ENCODE measurements at places on chromosomes 12 and 14. TPM values are rescaled to one million over a fixed set of nuclear protein-coding genes. Genes with fewer than 3 reads are reported as not detected.
A peak's percentile ranks its signal among the peaks of the same experiment; 100 is the strongest.

DNA sequence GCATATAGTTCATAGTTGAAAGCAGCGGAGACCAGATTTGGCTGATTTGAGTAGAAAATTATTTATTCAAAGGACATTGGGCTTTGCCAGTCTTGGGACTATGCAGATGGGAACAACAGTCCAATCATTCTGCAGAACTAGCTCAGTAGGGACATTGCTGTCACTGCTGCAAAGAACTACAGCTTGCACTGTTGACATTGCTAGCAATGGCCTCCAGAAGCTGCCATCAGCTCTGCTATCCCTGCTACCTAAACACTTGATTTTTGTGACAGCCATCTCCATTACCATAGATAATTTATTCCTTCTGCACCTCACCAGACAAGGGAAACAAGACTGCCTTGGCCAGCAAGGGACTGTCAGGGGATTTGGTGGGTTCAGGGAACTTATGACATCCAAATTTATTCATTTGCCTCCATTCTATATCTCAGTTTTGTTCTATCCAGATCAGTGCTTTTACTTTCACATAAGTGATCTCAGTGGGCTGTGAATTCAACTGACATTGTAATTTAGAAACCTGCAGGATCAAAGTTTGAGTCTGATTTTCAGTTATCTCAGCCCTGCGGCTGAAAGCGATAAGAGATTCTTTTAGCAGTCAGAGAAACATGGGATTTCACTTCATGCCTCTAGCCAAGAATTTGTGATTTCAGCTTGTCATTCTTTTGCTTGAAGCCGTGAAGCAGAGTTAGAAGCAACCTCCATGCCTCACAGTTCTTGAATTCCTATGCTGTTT is 136.7 kb upstream of the FBXO33 start:
- DNase-seq: no peak

GRCh38 chr12:86233126-86233525 is 23.1 kb downstream of the MGAT4C start:
- peak; percentile 12 for DNase-seq

NID2 gene
- not detected for total RNA-seq

KERA gene
- total RNA-seq: not detected

- no peak for DNase-seq
These were observed 250.9 kb upstream of the OR4E1 start for GRCh38 chr14:21924479-21924878.

PRPH gene
- 6.9 TPM for total RNA-seq

TPH2 gene
- not detected for total RNA-seq

GRCh38 chr14:104101086-104101621 is 15.7 kb downstream of the ASPG start:
- no peak for DNase-seq

DNA sequence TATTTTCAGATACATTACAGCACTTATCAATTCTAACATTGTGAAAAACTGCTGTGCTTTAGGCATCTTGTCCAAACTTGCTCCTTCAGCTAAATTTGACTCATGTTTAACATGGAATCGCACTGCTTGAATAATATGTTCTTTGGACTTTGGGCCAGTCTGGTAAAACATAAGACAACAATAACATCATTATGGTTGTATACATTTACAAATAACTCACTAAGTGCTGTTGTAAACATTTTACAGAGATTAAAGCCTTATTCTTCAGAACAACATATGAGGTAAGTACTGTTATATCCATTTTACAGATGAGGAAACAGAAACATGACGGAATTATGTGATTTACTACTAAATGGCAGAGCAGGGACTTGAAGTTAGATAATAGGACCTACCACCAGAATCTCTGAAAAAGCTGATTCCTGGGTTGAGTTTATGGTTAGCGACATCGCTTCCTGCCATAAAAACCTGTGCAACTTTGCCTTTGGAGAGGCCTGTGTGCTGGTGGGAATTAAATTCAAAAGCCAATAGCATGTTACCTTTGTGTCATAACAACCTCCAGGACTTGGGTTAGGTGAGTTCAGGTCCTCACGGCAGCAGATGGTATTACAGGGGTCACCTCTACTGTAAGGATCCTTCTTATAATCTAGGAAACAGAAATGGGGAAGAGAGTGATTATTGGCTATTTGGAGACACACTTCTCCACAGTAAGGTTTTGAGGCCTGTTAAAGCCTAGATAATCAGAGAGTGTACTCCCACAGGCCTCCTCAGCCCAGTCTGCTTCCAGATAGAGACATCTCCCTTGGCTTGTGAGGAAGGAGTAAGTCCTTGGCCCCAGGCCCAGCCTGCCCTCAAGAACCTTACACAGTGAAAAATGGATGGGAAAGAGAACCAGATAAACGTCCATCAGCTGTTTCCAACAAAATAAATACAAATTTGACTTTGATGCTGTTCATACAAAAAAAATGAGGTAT is 61.8 kb downstream of the PLBD1 start:
- no peak for DNase-seq

GRCh38 chr14:72539661-72540315 is 354.1 kb downstream of the DPF3 start:
- no peak for DNase-seq

DNA sequence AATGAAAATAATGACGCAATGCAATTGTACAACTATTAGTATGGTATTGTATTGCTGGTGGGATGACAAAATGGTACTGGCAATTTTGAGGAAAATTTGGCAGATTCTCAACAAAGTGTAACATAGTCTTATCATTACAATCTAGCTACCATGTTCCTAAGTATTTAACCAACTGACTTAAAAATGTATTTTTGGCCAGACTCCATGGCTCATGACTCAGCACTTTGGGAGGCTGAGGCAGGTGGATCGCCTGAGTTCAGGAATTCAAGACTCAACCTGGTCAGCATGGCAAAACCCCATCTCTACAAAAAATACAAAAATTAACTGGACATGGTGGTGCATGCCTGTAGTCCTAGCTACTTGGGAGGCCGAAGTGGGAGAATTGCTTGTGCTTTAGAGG is 1409.5 kb downstream of the AACS start:
- DNase-seq: no peak

GRIN2B gene
- total RNA-seq: not detected

SDR9C7 gene
- total RNA-seq: 0.12 TPM
